RPMI8226 (cell line): ENCODE measurements at places on chromosomes 7 and 10.

DNA sequence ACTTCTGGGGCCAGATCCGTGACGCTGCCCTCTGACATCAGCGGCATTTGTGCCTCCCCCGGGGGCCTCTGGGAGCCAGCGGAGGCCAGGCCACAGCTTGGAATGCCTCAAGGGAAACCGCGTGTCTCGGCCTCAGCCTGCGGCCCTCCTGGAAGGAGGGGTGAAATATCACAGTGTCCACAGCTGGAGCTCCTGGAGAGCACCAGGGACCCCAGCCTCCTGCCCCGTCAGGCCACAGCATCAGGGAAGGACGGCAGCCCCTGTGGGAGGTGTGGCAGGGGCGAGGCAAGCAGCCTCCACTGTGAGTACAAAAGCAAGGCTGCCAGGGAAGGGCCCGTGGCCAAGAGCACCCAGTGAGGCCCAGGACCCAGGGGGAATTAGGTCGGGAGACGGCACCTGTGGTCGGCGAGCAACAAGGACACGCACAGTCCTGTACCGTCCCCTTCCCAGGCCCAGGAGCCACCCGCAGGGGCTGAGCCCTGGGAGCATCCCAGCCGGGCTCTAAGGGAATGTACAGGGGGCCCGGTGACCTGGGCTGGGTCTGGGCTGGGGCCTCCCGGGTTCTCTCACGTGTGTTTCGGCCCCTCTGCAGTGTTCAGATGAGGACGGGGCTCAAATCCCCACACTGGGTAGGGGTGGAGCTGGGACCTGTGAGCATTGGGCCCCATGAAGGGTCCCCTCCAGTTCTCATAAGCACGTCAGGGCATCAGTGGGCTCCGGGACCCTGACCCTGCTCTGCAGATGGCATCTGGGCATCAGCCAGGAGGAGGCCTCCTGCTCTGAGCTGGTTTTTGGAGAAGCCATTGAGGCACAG, 18.7 kb upstream of the KNDC1 start:
- DNase-seq: no peak

GRCh38 chr10:133197786-133198185, 32.2 kb upstream of the UTF1 start:
- no peak for DNase-seq

- no peak for DNase-seq
These were observed 127.6 kb downstream of the OAT start for GRCh38 chr10:124291001-124291701.

- DNase-seq: peak; percentile 14
These were observed 104.1 kb downstream of the LHPP start for GRCh38 chr10:124565565-124566221.

- no peak for DNase-seq
These were observed 105.6 kb downstream of the APBB1IP start for GRCh38 chr10:26543567-26544306.

- DNase-seq: no peak
These were observed 30.7 kb downstream of the MAP3K8 start for GRCh38 chr10:30464675-30465074.

- peak; percentile 64 for DNase-seq
These were observed 566 bp downstream of the ZNF789 start for GRCh38 chr7:99473315-99473596.

DNA sequence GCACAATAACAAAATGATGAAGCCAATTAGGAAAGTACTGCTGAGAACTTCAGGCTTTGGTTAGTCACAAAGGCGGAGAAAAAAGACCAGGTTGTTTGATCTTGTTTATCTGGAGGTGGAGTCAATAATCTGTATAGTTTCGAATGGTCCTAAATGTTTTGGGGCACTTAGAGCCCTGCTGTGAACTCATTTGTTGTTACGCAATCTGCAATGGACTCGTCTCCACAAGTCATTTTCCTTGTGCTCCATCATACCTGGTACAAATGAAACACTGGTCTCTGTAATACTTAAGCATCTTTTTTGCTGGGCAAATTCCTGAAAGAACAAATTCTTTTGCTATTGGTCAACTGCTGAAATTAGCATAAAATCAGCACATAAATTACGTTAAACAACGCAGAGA, 430.5 kb downstream of the GATA3 start:
- DNase-seq: no peak

DNA sequence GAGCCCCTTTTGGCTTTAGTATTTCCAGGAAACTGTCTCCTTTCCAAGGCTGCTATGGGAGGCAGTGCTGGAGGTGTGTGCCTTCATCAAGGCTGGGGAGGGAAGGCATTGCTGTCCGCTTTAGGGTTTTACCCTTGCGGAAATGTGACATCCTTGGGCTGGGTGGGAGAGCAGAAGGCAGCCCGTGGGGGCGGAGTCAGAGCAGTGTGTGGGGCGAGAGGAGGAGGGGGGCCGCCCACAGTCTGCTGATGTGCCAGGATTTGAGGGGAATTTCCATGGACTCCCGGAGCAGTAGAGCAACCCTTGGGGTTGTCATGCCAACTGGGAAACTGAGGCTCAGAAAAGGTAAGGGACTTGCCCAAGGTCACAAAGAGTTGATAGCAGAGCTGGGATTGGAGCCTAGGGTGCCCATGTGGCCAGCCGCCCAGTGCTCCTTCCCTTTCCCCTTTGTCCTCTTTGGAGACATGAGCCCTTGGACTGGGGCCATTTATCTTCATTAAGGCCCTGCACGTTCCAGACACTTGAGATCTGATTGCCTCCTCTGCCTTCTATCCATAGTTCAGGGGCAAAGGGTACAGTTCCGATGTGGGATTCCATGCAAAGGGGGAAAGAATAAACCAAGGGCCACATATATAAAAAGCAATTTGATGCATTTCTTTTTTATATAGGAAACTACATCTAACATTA, 22.2 kb downstream of the TSPAN15 start:
- DNase-seq: no peak

- peak; percentile 95 for DNase-seq
These were observed 766 bp upstream of the EIF3B start for GRCh38 chr7:2353936-2354185.

GRCh38 chr10:122558452-122558851, 2.1 kb upstream of the DMBT1 start:
- no peak for DNase-seq

DNA sequence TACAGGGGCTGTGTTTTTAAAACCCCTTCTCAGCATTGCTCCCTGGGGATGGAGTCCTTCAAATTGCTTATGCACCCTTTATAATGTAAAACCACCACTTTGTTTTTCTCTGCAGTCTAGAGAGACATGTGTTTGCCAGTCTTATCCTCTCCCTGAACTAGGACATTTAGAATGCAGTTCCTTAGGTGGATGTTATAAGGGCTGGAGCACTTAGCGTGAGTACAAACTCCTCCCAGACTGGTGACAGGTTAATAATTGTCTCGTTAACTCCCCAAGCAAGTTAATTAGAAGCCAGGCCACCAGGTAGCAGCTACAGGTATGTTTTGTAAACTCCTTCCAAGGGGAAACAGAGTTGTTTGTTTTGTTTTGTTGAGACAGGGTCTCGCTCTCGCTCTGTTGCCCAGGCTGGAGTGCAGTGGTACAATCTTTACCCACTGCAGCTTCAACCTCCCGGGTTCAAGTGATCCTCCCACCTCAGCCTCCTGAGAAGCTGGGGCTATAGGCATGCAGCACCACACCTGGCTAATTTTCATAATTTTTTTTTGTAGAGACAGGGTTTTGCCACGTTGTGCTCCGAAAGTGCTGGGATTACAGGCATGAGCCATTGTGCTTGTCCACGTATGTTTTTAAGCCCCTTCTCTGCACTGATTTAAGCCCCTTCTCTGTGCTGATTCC, 100.2 kb downstream of the FAM107B start:
- no peak for DNase-seq

DNA sequence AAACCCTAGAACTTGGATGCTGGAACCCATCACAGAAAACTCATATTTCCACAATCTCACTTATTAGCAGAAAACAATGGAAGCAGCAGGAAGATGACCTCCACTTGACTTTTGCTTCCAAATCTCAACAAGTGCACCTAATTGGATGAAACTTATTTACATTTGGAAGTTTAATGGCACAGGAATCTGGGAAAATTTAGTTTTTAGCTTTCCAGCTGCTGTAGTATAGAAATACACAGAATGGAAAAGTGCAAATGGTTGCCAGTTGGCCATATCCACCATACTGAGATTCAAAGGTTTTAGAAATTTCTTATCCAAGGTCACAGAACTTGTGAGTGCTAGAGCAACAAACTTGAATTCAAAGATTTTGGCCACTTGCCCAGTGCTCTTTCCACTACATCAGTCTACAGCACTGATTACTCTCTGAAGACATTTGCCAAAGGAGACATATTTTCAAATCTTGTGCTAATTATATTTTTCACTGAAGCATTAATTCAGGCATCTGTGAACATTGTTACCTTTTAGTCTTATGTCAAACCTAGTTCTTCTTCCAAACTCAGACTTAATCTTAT, 9.3 kb upstream of the AHR start:
- DNase-seq: peak; percentile 9

GRCh38 chr7:105618016-105618296, 36.7 kb upstream of the EFCAB10 start:
- no peak for DNase-seq

- peak; percentile 38 for DNase-seq
These were observed 766 bp downstream of the BAMBI start for GRCh38 chr10:28677888-28678686.

DNA sequence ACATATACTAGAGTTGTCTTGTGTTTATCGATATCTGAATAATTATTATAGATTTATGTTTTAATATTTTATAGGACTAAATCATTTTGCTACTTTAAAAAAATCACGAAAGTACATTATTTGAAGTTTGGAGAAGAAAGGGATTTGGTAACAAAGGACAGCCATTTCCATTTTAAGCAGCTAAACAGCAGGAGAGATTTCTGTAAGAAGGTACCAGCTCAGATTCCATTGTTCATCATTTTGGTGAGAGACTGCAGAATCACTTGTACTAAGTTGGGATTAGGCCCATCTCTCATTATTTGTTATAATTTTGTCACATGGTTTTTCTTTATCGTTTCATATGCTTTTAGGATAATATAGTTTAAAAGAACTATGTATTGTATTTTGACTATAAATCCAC, 46.7 kb downstream of the PALS2 start:
- no peak for DNase-seq

DNA sequence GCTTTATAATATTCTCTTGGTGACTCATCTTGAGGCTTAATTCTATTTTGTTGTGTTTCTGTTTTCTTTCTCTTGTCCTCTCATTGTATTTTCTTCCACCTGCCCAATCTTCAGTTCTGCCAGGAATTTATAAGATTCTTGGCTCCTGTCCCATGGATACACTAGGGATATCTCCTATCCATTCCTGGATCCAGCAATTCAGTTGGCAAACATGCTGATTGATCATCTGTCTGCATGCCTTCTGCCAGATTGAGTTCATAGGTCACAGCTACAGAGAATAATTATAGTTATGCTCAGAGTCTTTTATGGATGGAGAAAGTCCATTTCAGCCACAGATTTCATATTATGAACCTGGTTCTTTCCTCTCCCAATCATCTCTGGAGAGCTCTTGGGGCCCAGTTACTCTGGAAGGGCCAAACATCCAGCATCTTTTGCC, 140.4 kb upstream of the MAGI2 start:
- DNase-seq: no peak
